AG09309 (cell line): ENCODE measurements at places on chromosomes 2 and 18.

GRCh38 chr2:216632952-216633615 lies at the start of gene IGFBP2:
Gene IGFBP2 (plus strand): TSS chr2:216633420. CDS start chr2:216633524, 104 bp downstream.
- no peak for DNase-seq

GRCh38 chr2:10983711-10984110 lies 72.0 kb downstream of the KCNF1 start:
- no peak for DNase-seq

- no peak for DNase-seq
These were observed 86.9 kb downstream of the PLEKHM3 start for GRCh38 chr2:207938415-207938814.

- DNase-seq: no peak
These were observed 421.0 kb downstream of the ZNF521 start for GRCh38 chr18:24930971-24931370.

DNA sequence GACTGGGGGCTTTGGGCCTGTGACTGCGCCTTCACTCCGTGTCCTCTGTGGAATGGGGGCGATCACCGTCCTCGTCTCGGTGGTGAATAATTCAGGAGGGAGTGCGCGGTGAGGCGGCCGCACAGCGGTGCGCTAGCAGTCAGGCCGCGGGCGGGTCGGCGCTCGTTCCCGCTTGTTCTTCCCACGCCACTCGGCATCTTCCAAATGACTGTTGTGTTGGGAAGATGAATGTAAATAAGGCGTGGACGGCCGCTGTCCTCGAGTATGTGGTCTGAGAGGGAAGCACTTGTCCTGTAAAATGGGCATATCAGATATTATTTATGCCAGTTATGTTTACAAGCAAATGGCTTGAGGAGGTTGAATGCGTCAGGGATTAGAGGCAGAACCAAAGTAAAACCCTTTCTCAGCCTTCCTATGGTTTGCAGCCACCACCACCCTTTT lies 608 bp upstream of the VPS4B start:
- no peak for DNase-seq

DNA sequence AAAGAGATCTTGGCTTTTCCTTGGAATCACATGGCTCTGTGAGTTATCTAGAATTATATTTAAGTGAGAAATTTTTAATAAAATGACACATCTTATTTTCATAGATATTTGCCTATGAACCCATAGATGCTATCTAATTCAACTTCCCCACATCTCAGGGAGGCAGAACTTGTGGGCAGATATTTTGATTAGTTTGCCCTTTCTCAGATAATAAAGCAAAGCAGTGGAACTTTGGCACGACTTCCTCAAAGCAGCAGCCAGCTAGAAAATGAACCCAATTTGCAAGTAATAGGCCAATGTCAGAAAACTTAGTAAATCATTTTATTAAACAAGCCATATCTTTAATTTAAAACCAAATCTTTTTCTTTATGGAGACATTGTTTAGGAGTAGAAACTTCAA lies 32.7 kb downstream of the RAB27B start:
- DNase-seq: no peak

DNA sequence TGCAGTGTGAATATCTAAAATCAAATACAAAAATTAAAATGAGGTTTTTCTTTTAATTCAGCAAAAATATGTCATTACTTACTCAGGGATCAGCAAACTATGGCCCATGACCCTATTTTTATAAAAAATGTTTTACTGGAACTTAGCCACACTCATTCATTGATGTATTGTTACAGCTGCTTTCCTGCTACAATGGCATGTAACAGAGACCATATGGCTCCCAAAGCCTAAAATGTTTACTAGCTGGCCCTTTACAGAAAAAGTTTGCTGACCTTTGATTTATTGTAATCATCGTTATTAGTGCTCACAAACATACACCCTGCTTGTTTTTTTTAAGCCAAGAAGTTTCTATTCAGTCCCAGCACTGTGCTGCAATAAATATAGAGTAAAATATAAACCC lies 120.3 kb downstream of the PLA2R1 start:
- DNase-seq: no peak

DNA sequence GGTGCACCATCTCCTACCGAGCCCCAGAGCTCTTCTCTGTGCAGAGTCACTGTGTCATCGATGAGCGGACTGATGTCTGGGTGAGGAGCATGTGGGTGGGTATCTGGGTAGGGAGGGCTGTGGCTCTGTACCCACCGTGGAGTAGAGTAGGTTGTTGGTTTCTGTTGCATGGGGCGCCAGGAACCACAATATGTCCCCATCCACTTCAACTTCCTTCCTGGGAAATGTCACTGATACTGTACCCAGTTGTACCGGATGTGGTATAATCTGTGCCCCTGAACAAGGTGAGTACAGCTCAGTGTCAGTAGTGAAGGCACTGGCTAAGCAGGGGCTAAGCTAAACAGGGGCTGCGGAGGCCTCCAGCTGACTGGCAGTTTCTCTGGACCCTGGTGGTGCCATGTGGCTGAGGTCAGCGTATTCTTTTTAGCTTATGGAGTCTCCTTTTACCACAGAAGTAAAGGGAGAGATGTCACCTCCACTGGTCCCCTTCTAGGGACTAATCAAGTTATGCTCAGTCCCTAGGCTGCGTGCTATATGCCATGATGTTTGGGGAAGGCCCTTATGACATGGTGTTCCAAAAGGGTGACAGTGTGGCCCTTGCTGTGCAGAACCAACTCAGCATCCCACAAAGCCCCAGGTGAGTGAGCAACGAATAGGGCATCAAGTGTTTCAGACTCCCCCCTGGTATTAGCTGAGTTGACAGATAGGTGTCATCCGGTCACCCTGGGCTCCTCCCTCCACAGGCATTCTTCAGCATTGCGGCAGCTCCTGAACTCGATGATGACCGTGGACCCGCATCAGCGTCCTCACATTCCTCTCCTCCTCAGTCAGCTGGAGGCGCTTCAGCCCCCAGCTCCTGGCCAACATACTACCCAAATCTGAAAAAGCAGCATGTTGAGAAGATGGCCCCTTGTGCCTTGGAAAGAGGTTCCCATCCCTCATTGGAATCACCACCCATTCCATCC lies 2.7 kb downstream of the STK16 start:
- DNase-seq: no peak

- no peak for DNase-seq
These were observed 18.2 kb upstream of the SOX11 start for GRCh38 chr2:5674026-5674340.

DNA sequence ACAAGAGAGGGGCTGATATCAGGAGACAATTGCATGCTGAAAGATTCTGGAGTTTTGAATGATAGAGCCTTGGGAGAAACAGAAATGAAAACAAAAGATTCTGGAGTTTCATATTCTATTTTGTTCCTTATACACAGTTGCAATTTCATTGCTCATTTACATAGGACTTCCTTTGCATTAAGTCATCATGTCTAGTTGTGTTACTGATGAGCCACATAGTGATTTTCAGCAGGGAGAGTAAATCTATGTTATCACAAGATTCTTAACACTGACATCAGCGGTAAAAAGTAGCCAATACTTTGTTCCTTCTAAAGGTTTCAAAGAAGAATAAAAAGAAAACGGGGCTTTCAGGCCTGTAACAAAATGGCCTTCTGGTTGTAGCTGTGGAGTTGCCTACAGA lies 7.1 kb downstream of the ADAM17 start:
- no peak for DNase-seq

GRCh38 chr2:224982910-224983711 lies 59.2 kb downstream of the DOCK10 start:
- DNase-seq: no peak

- DNase-seq: no peak
These were observed 60.0 kb downstream of the NCOA1 start for GRCh38 chr2:24551016-24551415.

DNA sequence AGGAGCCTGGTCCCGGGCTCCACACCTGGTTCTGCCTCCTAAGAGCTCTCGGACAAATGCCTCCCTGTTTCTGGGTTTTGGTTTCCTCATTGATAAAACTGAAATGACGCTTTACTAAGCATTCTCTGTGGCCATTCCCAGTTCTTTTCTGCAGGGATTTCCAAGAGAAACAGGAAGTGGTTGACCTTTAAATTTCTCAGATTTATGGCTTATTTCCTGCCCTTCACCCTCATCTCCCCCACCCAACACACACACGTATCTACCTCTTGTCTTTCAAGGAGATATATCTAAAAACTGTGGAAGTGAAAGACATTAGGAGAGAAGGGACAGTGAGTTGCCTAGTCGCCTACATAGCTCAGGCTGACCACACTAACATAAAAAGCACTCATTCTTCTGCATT lies 53.0 kb downstream of the PIEZO2 start:
- DNase-seq: no peak

DNA sequence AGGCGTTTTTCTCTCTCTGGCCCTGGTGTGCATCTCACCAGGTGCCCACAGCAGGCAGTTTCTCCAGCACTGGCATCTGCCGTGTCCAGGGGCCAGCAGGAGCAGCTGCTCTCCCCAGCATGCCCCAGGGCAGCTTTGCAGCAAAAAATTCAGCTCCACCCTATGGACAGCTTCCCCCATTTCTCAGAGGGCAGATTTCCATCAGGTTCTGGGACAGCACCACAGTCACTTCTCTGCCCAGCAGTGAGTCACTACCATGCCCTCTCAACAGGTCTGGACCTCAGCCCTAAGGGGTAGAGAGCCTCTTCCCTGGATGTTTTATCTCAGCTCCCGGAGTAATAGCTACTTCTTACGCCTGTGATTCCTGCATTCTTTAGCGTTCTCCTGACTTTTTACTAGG lies 170.2 kb upstream of the RAB12 start:
- no peak for DNase-seq

GRCh38 chr2:21372654-21373053 lies 248.9 kb downstream of the TDRD15 start:
- DNase-seq: no peak

DNA sequence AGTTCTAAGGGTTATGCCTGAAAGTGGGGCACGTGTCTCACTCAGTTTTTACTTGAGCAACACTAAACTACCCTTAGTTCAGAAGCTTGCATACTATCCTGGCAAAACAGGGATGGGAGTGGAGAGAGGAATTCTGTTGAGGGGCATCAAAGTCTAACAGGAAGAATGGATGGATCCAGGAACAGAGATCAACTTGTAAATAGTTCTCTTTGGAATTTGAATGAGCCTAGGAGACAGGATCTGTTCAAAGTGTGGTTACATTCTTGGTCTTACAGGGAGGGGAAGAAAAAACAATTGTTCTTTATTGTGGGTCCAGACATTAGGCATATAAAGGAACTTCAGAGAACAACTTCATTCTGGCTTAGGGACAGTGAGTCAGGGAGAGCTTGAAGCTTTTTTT lies 560.2 kb downstream of the CNTNAP5 start:
- no peak for DNase-seq

DNA sequence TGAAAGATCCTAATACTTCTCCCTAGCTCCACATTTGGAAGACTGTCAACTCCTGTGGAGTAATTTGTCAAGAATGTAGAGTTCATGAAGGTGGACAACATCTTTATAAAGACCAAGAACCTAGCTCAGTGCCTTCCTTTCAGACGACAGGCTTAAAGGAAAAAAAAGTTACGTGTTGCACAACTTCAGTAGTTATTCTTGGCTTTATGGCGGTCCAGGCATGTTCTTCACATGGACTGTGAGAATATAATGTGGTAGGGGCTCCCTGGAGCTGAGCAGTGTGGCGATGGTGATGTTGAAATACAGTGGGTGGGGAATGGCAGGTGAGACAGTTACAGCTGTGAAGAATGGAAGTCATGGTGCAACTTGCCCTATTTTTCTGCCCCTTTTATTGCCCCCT lies 3.9 kb downstream of the TAF1B start:
- no peak for DNase-seq

- DNase-seq: no peak
These were observed 71.3 kb downstream of the PPP1R1C start for GRCh38 chr2:182057002-182057401.

DNA sequence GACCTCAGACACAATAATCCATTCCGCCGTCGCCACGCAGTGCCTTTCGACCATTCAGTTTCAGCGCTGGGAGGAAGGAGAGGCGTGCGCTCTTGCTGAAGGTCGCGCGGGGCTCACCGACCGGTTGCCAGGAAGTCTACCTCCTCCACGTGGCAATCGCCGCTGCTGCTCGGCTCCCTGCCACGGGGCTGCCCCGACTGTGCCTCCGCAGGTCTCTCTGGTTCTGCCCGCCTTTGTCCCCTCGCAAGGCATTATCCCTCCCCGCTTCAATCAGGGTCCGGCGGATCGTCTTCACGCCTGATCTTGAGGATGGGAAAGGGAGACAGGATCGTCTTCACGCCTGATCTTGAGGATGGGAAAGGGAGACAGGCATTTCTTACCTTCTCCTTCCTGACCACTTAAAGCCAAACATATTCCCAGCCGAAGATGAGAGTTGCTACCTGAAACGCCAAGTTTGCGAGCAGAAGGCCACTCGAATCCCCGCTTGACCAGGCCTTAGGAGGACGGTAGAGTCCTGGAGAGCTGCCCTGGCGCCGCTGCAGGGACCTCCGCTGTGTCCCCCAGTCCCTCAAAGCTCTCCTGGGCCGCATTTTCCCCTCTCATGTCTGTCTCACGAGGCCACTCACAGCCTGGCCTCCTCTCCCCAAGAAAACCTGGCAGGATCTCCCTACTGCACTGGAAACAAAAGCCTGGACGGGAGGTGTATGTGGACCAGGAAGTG lies 4.3 kb upstream of the GPR45 start:
- no peak for DNase-seq

- no peak for DNase-seq
These were observed 700.4 kb downstream of the LRRTM4 start for GRCh38 chr2:76821731-76822130.

GRCh38 chr2:62459106-62459505 lies 46.9 kb downstream of the TMEM17 start:
- no peak for DNase-seq

GRCh38 chr2:112151271-112151670 lies 13.1 kb downstream of the FBLN7 start:
- no peak for DNase-seq

DNA sequence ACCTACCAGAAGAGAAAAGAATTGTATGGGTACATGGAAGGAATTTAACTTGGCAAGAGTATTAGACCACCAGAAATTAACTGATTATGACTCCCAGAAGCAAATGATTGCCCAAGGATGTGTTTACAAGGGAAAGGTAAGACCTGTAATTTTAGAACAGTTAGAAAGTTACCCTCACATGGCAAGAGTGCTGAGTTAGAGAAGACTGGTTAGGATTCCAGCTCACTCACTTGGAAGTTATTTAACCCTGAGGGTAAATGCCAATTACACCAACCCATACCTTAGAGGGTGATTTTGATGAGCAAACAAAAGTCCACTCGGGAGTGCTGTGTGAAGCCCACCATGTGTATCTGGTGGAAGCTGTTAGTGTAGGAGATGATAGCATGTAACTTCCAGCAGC lies 170.2 kb downstream of the TPGS2 start:
- no peak for DNase-seq
